ENCODE measurements at places on chromosomes 4 and X. TPM values are rescaled to one million over a fixed set of nuclear protein-coding genes. Genes with fewer than 3 reads are reported as not detected.

The DCAF8L1 gene
- total RNA-seq = not detected

The ADH5 gene
- 144 TPM for total RNA-seq

The BTK gene
- not detected for total RNA-seq

The LNX1 gene
- total RNA-seq = 9.3 TPM

GRCh38 chr4:56220261-56220660 is 167.0 kb downstream of the AASDH start:
- peaks cover 39% of the 10 kb centered on the region for H3K4me1 ChIP-seq
- no peak overlapping the region for H3K4me3 ChIP-seq
- DNase-seq = no peak
- no peaks in the 10 kb centered on the region for H3K36me3 ChIP-seq
- H3K27ac ChIP-seq = peak overlapping the region; percentile 49

The RHOXF2B gene
- not detected for total RNA-seq

DNA sequence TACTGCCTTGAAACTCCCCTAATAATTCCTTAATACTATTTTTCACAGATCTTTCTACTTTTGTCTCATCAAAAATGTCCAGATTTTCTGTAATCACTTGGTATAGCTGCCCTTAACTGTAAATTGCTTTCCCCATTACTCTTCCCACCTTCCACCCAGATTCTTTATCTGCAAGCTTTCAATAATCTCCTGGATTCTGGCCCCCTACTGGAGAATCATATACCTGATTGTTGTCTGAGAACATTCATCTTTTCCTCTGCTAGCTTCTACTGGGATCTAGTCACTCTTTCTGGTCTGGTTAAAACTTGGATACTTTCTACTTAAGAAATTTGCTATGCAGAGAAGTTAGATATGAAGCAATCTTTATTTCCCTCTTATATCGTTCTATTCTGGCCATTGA is 552.6 kb downstream of the PCDH19 start:
- peak; percentile 2 for DNase-seq
- H3K27me3 ChIP-seq = no peaks in the 10 kb centered on the region
- no peak overlapping the region for H3K27ac ChIP-seq
- H3K36me3 ChIP-seq = no peaks in the 10 kb centered on the region
- H3K4me1 ChIP-seq = no peaks in the 10 kb centered on the region
- H3K4me3 ChIP-seq = no peak overlapping the region

DNA sequence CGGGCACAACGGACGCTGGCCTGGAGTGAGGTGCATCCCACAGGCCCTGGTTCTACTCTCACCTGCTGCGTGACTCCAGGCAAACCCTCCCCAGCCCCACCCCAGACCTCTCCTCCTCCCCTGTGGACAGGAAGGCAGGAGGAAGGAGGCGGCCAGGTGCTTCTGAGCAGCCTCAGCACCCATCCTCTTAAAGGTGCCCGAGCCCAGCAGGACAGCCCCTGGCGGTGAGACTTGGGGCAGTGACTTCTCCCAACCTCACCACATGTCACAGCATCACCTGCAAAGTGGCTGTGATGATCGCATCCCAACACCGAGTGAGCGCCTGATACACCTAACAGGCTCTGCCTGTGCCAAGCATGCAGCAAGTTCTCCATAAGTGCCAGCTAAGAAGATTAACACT is 17.1 kb upstream of the MAN2B2 start:
- H3K27me3 ChIP-seq = no peaks in the 10 kb centered on the region
- no peak for DNase-seq
- no peaks in the 10 kb centered on the region for H3K36me3 ChIP-seq
- no peak overlapping the region for H3K27ac ChIP-seq
- no peaks in the 10 kb centered on the region for H3K4me1 ChIP-seq

DNA sequence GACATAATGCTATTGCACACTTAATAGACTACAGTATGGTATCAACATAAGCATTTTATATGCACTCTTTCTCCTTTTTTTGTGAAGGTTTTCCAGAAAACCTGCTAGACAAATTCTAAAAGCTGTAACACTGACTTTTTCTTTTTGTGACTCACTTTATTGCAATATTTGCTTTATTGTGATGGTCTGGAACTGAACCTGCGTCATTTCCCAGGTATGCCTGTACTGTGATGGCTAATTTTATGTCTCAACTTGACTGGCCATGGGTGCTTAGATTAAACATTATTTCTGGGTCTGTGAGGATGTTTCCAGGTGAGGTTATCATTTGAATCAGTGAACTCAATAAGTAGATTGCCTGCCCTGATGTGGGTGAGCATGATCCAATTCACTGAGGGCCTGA is 35.5 kb upstream of the LAMP2 start:
- DNase-seq = no peak
- no peak overlapping the region for H3K27ac ChIP-seq
- H3K27me3 ChIP-seq = no peaks in the 10 kb centered on the region
- no peaks in the 10 kb centered on the region for H3K4me1 ChIP-seq

DNA sequence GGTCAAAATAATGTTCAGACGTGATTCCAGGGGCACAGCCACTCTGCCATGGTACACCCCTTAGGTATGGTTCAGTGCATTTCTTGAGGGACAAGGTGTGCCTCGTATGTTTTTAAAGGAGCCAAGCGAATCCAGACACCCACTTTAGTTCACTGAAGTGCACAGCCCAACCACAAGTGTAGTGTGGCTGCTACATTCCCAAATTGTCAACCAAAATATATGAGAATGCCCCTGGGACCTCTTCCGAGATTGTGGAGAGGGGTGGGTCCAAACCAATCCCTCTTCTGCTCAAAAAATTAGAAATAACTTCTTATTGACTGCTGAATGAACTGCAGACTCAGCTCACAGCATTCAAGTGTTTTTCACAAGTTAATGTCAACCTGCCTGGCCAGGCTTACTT is 7.4 kb upstream of the BRS3 start:
- H3K27me3 ChIP-seq = no peaks in the 10 kb centered on the region
- DNase-seq = no peak
- no peaks in the 10 kb centered on the region for H3K4me1 ChIP-seq

The FGFBP1 gene
- total RNA-seq = 0.88 TPM

DNA sequence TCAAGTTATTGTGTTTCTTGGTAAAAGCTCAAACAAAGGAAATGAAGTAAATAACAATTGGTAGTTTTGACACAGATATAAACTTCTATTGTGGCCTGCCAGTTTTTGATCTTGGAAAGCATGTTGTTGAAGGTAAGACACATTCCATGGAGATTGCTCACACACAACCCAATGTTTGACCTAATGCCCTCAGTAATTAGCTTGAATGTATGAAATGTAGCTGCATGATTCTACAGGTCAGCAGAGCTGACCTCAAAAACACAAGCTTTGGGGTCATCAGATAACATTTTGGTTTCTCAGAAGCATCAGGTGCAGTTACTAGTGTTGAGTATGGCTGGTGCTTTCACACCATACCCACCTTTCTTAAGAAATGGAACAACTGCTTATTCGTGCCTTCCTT is 16.5 kb downstream of the GPR173 start:
- no peaks in the 10 kb centered on the region for H3K27me3 ChIP-seq
- no peak overlapping the region for H3K4me3 ChIP-seq
- H3K36me3 ChIP-seq = no peaks in the 10 kb centered on the region

DNA sequence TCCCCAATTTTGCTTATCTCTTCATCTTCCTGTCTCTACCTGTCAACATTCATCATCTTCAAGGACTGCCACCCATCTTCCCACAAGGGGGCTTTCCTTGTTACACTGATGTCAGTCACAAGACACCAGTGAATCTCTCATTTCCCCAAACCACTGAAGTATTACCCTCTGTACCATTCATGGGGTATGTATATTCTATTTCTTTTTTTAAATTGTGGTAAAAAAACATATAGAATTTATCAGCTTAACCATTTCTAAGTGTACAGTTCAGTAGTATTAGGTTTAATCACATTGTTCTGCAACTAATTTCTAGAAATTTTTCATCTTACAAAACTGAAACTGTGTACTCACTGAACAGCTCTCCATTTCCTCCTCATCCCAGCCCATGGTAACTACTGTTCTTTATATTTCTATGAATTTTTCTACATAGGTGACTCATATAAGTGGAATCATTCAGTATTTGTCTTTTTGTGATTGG is 98.6 kb downstream of the LARP7 start:
- no peak overlapping the region for H3K4me3 ChIP-seq
- H3K36me3 ChIP-seq = no peaks in the 10 kb centered on the region
- H3K27ac ChIP-seq = no peak overlapping the region
- H3K27me3 ChIP-seq = no peaks in the 10 kb centered on the region
- H3K4me1 ChIP-seq = no peaks in the 10 kb centered on the region

The AMOT gene
- 55.7 TPM for total RNA-seq

DNA sequence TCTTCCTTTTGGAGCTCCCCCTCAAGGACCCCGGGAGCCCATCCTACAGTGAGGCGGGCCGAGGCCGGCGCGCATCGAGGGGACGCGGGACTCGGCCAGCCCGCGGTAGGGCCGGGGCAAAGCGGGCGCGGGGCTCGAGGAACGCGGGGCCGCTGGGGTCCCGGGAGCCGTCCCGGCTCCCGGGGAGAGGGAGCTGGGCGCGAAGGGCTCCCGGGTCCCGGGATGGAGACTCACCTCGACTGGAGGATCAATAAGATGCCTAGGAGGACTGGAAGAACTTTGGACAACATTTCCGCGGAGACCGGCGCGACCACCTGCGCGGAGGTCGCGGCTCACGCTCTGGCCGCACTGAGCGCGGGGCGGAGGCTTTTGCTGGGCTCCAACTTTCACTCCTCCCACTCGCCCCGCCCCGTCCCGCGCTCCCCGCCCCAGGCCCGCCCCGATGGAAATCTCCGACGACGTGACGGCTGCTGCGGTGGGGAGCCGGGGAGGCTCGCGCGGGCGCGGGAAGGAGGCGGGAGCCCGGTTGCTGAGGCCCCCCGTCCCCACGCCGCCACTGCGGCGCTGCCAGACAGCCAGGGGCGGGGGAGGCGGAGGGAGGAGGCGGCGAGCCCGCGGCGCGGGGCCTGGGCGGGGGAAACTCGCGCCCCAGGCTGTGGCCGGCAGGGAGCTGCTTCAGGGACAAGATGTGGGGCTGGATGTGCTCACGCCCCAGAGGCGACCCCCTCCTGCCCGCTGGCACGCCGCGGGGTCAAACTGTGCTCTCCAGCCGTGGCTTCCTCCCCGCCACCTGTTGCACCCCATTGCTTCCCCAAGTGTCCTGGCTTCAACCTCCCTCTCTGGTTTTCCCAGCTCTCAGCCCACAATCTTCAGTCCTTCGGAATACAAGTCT is at the start of gene GABRE:
Gene GABRE, minus strand, starts transcription at position 341 of the 892 bp plus-strand sequence. Its CDS starts 51 bp downstream, at position 290.
- H3K27me3 ChIP-seq = no peaks in the 10 kb centered on the region
- H3K36me3 ChIP-seq = no peaks in the 10 kb centered on the region
- H3K4me1 ChIP-seq = peaks cover 3% of the 10 kb centered on the region
- H3K4me3 ChIP-seq = peak within 1 kb of the TSS; percentile 63
- H3K27ac ChIP-seq = peak within 1 kb of the TSS; percentile 55
- peak; percentile 69 for DNase-seq
